ENCODE measurements at places on chromosomes 12 and 14. TPM values are rescaled to one million over a fixed set of nuclear protein-coding genes. Genes with fewer than 3 reads are reported as not detected.

PIANP gene
- not detected for total RNA-seq

HOXC9 gene
- total RNA-seq: 2.5 TPM

ALG10 gene
- 4.3 TPM for total RNA-seq

AGAP2 gene
- total RNA-seq: under 0.01 TPM

SLC8A3 gene
- not detected for total RNA-seq

AMDHD1 gene
- total RNA-seq: 1.3 TPM

IL22 gene
- total RNA-seq: not detected

CFAP251 gene
- 1.6 TPM for total RNA-seq

MORN3 gene
- not detected for total RNA-seq

PPFIA2 gene
- total RNA-seq: not detected

DPPA3 gene
- not detected for total RNA-seq

REP15 gene
- 0.54 TPM for total RNA-seq

MYH6 gene
- not detected for total RNA-seq

CFAP54 gene
- total RNA-seq: 2.0 TPM

CISTR gene
- not detected for total RNA-seq

DAO gene
- total RNA-seq: not detected

DNA sequence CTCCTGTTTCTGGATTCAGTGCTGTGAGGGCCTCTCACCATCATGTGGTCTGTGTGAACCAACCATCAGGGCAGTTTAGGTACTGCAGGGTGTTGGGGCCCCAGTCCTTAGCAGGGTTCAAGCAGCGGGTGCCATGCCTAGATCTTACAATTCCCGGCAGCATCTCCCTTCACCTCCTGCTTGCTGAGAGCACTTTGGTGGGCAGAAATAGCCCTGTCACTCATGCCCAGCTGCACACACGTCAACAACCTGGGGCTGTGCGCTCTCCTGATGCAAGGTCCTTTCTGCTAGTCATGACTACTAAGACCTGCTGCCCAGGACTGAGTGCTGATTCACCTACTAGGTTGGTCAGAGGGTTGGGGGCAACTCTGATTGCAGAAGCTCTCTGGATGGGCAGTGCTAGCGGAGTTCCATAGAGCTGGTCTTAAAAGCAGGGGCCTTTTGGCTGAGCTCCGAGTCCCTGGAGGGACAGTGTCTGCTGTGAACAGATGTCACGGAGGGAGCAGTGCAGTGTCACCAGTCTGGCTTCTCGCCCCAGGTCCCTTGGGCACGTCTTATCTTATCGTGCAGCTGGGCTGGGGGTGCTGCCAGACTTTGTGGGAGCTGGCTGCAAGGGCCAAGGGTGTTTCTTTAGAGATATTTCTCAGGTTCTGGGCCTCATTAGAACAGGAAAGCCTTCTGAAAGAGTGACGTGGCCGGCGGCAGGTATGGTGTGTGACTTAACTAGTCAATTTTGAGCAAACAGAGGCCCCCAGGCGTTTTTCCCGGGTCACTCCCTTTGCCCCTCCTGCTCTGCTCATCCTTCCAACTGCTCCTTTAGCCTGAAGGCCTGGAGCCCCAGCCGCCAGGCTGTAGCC is 71.8 kb downstream of the NINJ2 start:
- H3K27ac ChIP-seq: no peak overlapping the region
- DNase-seq: no peak
- no peaks in the 10 kb centered on the region for H3K36me3 ChIP-seq
- H3K4me1 ChIP-seq: no peaks in the 10 kb centered on the region
- H3K4me3 ChIP-seq: no peak overlapping the region

- H3K27ac ChIP-seq: no peak overlapping the region
- H3K27me3 ChIP-seq: no peaks in the 10 kb centered on the region
- H3K4me1 ChIP-seq: peaks cover under 1% of the 10 kb centered on the region
- H3K36me3 ChIP-seq: no peaks in the 10 kb centered on the region
- no peak for DNase-seq
These were observed 93.5 kb upstream of the MED13L start for GRCh38 chr12:116370886-116371580.

- H3K4me3 ChIP-seq: no peak overlapping the region
- H3K27ac ChIP-seq: no peak overlapping the region
- no peaks in the 10 kb centered on the region for H3K27me3 ChIP-seq
- no peaks in the 10 kb centered on the region for H3K36me3 ChIP-seq
- H3K4me1 ChIP-seq: peaks cover under 1% of the 10 kb centered on the region
These were observed 44.5 kb downstream of the PSMA6 start for GRCh38 chr14:35336494-35337268.

DNA sequence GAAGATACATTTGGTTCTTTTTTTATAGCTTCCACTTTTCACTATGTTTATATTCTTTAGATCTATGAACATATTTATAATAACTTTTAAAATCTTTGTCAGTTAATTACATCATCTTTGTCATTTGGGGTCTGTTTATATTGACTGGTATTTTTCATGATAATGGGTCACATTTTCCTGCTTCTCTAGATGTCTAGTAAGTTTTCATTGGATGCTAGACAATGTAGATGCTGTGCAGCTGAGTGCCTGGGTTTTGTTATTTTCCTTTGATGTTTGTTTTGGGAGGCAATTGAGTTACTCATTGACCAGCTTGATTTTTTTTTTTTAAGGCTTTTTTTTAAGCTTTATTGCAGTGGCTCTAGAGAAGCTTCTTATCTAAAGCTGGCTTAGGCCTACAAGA is 4.9 kb downstream of the MAP1LC3B2 start:
- no peak overlapping the region for H3K4me3 ChIP-seq
- H3K27ac ChIP-seq: no peak overlapping the region
- H3K4me1 ChIP-seq: peaks cover 8% of the 10 kb centered on the region
- no peaks in the 10 kb centered on the region for H3K27me3 ChIP-seq
- no peak for DNase-seq

- no peaks in the 10 kb centered on the region for H3K27me3 ChIP-seq
- H3K27ac ChIP-seq: no peak overlapping the region
- no peaks in the 10 kb centered on the region for H3K4me1 ChIP-seq
These were observed 1019.8 kb downstream of the GALC start for GRCh38 chr14:86973177-86973576.

- H3K27me3 ChIP-seq: 0 out of 2 replicates have a peak, but pooled peaks cover 4% of the 10 kb centered on the region
- H3K36me3 ChIP-seq: no peaks in the 10 kb centered on the region
- DNase-seq: no peak
- H3K4me1 ChIP-seq: no peaks in the 10 kb centered on the region
- H3K27ac ChIP-seq: no peak overlapping the region
These were observed 86.2 kb downstream of the C12orf50 start for GRCh38 chr12:87943023-87943422.

GRCh38 chr12:54138219-54138618 is 50.6 kb downstream of the SMUG1 start:
- no peaks in the 10 kb centered on the region for H3K27me3 ChIP-seq
- H3K4me1 ChIP-seq: peaks cover 44% of the 10 kb centered on the region
- no peaks in the 10 kb centered on the region for H3K36me3 ChIP-seq
- H3K27ac ChIP-seq: no peak overlapping the region
- H3K4me3 ChIP-seq: no peak overlapping the region
- DNase-seq: no peak

GRCh38 chr14:70188659-70189455 is at the start of gene SLC8A3:
TSS of gene SLC8A3 (minus strand) at chr14:70188951. CDS start at chr14:70168422, 20,529 bp downstream.
- DNase-seq: peak; percentile 45
- 0 out of 2 replicates have a peak, but pooled peaks cover 3% of the 10 kb centered on the region for H3K4me1 ChIP-seq
- H3K36me3 ChIP-seq: no peaks in the 10 kb centered on the region
- peaks cover 21% of the 10 kb centered on the region for H3K27me3 ChIP-seq
- peak within 1 kb of the TSS; percentile 69 for H3K4me3 ChIP-seq

- peaks cover 63% of the 10 kb centered on the region for H3K4me1 ChIP-seq
- H3K27me3 ChIP-seq: no peaks in the 10 kb centered on the region
- peak overlapping the region; percentile 86 for H3K27ac ChIP-seq
- peak overlapping the region; percentile 60 for H3K4me3 ChIP-seq
These were observed 79.9 kb downstream of the ARF6 start for GRCh38 chr14:49972823-49973222.

GRCh38 chr14:27236601-27237000 is 638.8 kb upstream of the NOVA1 start:
- H3K27me3 ChIP-seq: no peaks in the 10 kb centered on the region
- no peak for DNase-seq
- no peaks in the 10 kb centered on the region for H3K36me3 ChIP-seq
- no peaks in the 10 kb centered on the region for H3K4me1 ChIP-seq

DNA sequence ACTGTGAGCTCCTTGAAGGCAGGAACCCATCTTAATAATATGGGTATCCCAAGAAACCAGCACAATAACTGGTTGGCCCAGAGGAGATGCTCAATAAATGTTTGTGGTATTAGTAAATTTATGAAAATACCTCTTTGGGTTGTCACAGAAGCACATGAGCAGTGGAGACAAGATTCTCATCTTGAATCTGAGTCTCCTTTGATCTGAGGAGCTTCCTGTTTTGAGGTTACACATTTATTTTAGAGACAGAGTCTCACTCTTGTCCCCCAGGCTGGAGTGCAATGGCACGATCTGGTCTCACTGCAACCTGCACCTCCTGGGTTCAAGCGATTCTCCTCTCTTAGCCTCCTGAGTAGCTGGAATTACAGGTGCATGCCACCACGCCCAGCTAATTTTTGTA is 247.4 kb downstream of the NRXN3 start:
- no peak overlapping the region for H3K27ac ChIP-seq
- H3K27me3 ChIP-seq: no peaks in the 10 kb centered on the region
- DNase-seq: no peak
- no peaks in the 10 kb centered on the region for H3K4me1 ChIP-seq

- H3K27ac ChIP-seq: peak overlapping the region; percentile 58
- no peak overlapping the region for H3K4me3 ChIP-seq
- peak; percentile 95 for DNase-seq
- H3K4me1 ChIP-seq: peaks cover 13% of the 10 kb centered on the region
- no peaks in the 10 kb centered on the region for H3K36me3 ChIP-seq
- H3K27me3 ChIP-seq: no peaks in the 10 kb centered on the region
These were observed 43.5 kb downstream of the TMX1 start for GRCh38 chr14:51283402-51284085.

- H3K27ac ChIP-seq: no peak overlapping the region
- H3K27me3 ChIP-seq: no peaks in the 10 kb centered on the region
- peaks cover 32% of the 10 kb centered on the region for H3K36me3 ChIP-seq
- peak; percentile 13 for DNase-seq
- H3K4me1 ChIP-seq: peaks cover 6% of the 10 kb centered on the region
These were observed 77.9 kb downstream of the SPATA7 start for GRCh38 chr14:88463318-88463717.

GRCh38 chr14:69953266-69953915 is 74.2 kb downstream of the SMOC1 start:
- H3K4me1 ChIP-seq: no peaks in the 10 kb centered on the region
- no peak overlapping the region for H3K27ac ChIP-seq
- no peaks in the 10 kb centered on the region for H3K36me3 ChIP-seq
- H3K27me3 ChIP-seq: no peaks in the 10 kb centered on the region

- peak; percentile 87 for DNase-seq
- no peaks in the 10 kb centered on the region for H3K36me3 ChIP-seq
- H3K4me1 ChIP-seq: peaks cover 24% of the 10 kb centered on the region
- peak overlapping the region; percentile 72 for H3K27ac ChIP-seq
- H3K4me3 ChIP-seq: peak overlapping the region; percentile 93
- H3K27me3 ChIP-seq: no peaks in the 10 kb centered on the region
These were observed 28.4 kb upstream of the GPR132 start for GRCh38 chr14:105093431-105094192.

DNA sequence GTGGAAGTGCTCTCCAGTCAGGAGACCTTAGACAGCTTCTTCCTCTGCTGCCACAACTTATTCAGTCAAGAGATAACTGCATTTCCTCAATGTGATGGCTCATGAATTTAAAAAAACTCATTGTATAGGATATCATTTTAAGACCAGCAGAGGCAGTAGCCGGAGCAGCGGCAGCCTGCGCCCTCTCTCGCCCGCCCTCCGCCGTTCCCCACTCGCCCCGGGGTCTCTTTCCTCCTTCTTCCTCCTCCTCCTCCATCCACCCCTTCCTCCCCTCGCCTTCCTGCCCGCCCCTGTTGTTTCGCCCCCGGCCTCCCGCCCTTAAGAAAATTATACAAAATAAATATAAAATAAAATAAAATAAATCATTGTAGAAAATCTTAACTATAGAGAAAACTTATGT is 687.6 kb downstream of the FLRT2 start:
- no peaks in the 10 kb centered on the region for H3K4me1 ChIP-seq
- no peak overlapping the region for H3K4me3 ChIP-seq
- H3K36me3 ChIP-seq: no peaks in the 10 kb centered on the region
- H3K27ac ChIP-seq: no peak overlapping the region

- peaks cover 2% of the 10 kb centered on the region for H3K36me3 ChIP-seq
- DNase-seq: no peak
These were observed 12.6 kb downstream of the NOPCHAP1 start for GRCh38 chr12:104998423-104999346.

- H3K27ac ChIP-seq: no peak overlapping the region
- no peaks in the 10 kb centered on the region for H3K4me1 ChIP-seq
- H3K27me3 ChIP-seq: no peaks in the 10 kb centered on the region
These were observed 257.7 kb downstream of the BTG1 start for GRCh38 chr12:91887957-91888356.
